ENCODE measurements at places on chromosomes 3 and 15. TPM values are rescaled to one million over a fixed set of nuclear protein-coding genes. Genes with fewer than 3 reads are reported as not detected.

- no peaks in the 10 kb centered on the region for H3K27me3 ChIP-seq
- H3K4me3 ChIP-seq, result no peak overlapping the region
- no peak for DNase-seq
- H3K27ac ChIP-seq, result no peak overlapping the region
- H3K36me3 ChIP-seq, result no peaks in the 10 kb centered on the region
These were observed 38.5 kb upstream of the CPB1 start for GRCh38 chr3:148789146-148789545.

- H3K4me3 ChIP-seq, result no peak overlapping the region
- no peak overlapping the region for H3K27ac ChIP-seq
- H3K4me1 ChIP-seq, result peaks cover 2% of the 10 kb centered on the region
These were observed 36.8 kb upstream of the TSPAN3 start for GRCh38 chr15:77107531-77108355.

The SNTN gene
- total RNA-seq, result not detected

GRCh38 chr3:132343018-132343612, 25.9 kb downstream of the ACP3 start:
- DNase-seq, result peak; percentile 73
- no peaks in the 10 kb centered on the region for H3K36me3 ChIP-seq
- H3K27ac ChIP-seq, result no peak overlapping the region
- H3K4me1 ChIP-seq, result no peaks in the 10 kb centered on the region
- H3K4me3 ChIP-seq, result no peak overlapping the region

- no peaks in the 10 kb centered on the region for H3K27me3 ChIP-seq
- H3K36me3 ChIP-seq, result peaks cover 18% of the 10 kb centered on the region
- peaks cover 15% of the 10 kb centered on the region for H3K4me1 ChIP-seq
These were observed 658 bp downstream of the EOGT start for GRCh38 chr3:69012800-69013252.

GRCh38 chr3:80771085-80771484, 990.4 kb downstream of the GBE1 start:
- H3K36me3 ChIP-seq, result no peaks in the 10 kb centered on the region
- H3K27ac ChIP-seq, result no peak overlapping the region
- H3K4me1 ChIP-seq, result no peaks in the 10 kb centered on the region
- DNase-seq, result no peak
- H3K4me3 ChIP-seq, result no peak overlapping the region

DNA sequence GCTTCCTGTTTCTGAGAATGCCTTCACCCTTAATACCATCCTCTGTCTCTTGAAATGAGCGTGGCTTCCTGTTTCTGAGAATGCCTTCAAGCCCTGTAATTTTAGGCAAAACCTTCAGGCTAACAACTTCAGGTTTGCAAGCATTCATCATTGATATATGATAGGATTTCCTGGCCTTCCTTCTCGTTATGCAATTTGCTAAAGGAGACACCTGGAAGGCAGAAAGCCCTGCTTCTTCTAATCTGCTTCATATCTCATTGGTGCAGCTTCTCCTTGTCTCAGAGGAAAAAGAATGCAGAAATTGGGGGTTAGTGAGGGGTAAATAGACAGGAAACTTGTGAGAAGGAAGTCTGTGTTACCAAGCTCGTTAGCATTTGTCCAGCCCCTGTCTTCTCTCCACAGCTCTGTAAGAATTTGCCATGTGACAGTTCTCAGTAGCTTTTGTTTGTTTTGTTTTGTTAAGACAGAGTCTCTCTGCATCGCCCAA, 7.3 kb downstream of the ARL6IP5 start:
- peak; percentile 81 for DNase-seq
- H3K4me1 ChIP-seq, result peaks cover 76% of the 10 kb centered on the region
- peaks cover 70% of the 10 kb centered on the region for H3K36me3 ChIP-seq
- H3K27ac ChIP-seq, result peak overlapping the region; percentile 97
- H3K4me3 ChIP-seq, result peak overlapping the region; percentile 89
- no peaks in the 10 kb centered on the region for H3K27me3 ChIP-seq

Measured in activated CD4-positive, alpha-beta T cell treated with anti-CD3 and anti-CD28 coated beads, Interleukin-2, amount 10 ng/mL, durations not matched to agents 24 days and 14 days (primary cell).